Camera-type eye (tissue), 1 donor: ENCODE measurements at places on chromosomes 12 and 14. TPM values are rescaled to one million over a fixed set of nuclear protein-coding genes. Genes with fewer than 3 reads are reported as not detected.

The KRT72 gene
- not detected for total RNA-seq

The FAM90A1 gene
- 0.16 TPM for total RNA-seq

The NRXN3 gene
- total RNA-seq = 101 TPM

The ALKBH1 gene
- total RNA-seq = 23.6 TPM

The NTF3 gene
- 3.3 TPM for total RNA-seq

The SERPINA5 gene
- total RNA-seq = 0.66 TPM

The TCL1A gene
- not detected for total RNA-seq

The ADCY6 gene
- 50.1 TPM for total RNA-seq

The LRCOL1 gene
- 0.66 TPM for total RNA-seq

The TAS2R14 gene
- 21.2 TPM for total RNA-seq

The KRT7 gene
- total RNA-seq = 12.1 TPM

The TMEM179 gene
- total RNA-seq = 24.7 TPM

The RD3L gene
- 12.0 TPM for total RNA-seq

The MYO1H gene
- total RNA-seq = 0.82 TPM

The SENP1 gene
- total RNA-seq = 30.0 TPM

The GYS2 gene
- not detected for total RNA-seq

The CEP170B gene
- 16.4 TPM for total RNA-seq

The ACSM4 gene
- total RNA-seq = not detected

The HDAC7 gene
- total RNA-seq = 35.2 TPM

The RGS6 gene
- total RNA-seq = 13.5 TPM

The TAS2R13 gene
- 12.4 TPM for total RNA-seq

The PRICKLE1 gene
- 21.8 TPM for total RNA-seq

The MUCL1 gene
- not detected for total RNA-seq

The REP15 gene
- total RNA-seq = 1.4 TPM

The RASSF9 gene
- 5.9 TPM for total RNA-seq

The FOXA1 gene
- 3.1 TPM for total RNA-seq

The TEP1 gene
- 13.4 TPM for total RNA-seq

The DHH gene
- total RNA-seq = 1.4 TPM

The DIO2 gene
- 21.3 TPM for total RNA-seq

The LTBR gene
- 21.1 TPM for total RNA-seq

The CD163L1 gene
- 7.4 TPM for total RNA-seq

The KRT6C gene
- total RNA-seq = not detected

The OLR1 gene
- total RNA-seq = 0.60 TPM

The RIMBP2 gene
- total RNA-seq = 44.0 TPM

The RBP5 gene
- total RNA-seq = 1.4 TPM

The KRT80 gene
- 1.6 TPM for total RNA-seq
